Smooth muscle cell of the pulmonary artery (primary cell): ENCODE measurements at places on chromosomes 3 and 15. TPM values are rescaled to one million over a fixed set of nuclear protein-coding genes. Genes with fewer than 3 reads are reported as not detected.

Gene SCAMP5
- 1.6 and 2.6 TPM in 2 replicates for total RNA-seq

Gene CLRN1
- total RNA-seq, result not detected in 2 replicates

Gene IGF2BP2
- total RNA-seq, result 29.5 and 39.6 TPM in 2 replicates

Gene SLC22A14
- total RNA-seq, result 0.46 and 0.66 TPM in 2 replicates
